Caudate nucleus (tissue), 63 donors: ENCODE measurements at places on chromosomes 2 and 18.
A peak's percentile ranks its signal among the peaks of the same experiment; 100 is the strongest.

GRCh38 chr2:134120733-134121630, 132.9 kb upstream of the MGAT5 start:
- peak; percentile 46 for DNase-seq

DNA sequence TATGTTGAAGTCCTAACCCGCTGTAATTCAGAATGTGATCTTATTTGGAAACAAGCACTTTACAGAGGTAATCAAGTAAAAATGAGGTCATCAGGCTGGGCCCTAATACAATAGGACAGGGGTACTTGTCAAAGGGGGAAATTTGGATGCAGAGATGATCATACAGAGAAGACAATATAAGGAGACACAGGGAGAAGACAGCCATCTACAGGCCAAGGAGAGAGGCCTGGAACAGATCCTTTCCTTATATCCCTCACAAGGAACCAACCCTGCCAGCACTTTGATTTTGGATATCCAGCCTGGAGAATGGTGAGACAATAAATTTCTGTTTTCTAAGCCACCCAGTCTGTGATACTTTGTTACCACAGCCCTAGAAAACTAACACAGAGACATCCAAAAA, 104.3 kb downstream of the METTL4 start:
- no peak for DNase-seq

- no peak for DNase-seq
These were observed 209.9 kb upstream of the TRIB2 start for GRCh38 chr2:12506846-12507245.

GRCh38 chr2:217643789-217644301, 358.9 kb downstream of the TNS1 start:
- no peak for DNase-seq

GRCh38 chr18:36697905-36698304, 130.9 kb downstream of the TPGS2 start:
- DNase-seq: no peak

DNA sequence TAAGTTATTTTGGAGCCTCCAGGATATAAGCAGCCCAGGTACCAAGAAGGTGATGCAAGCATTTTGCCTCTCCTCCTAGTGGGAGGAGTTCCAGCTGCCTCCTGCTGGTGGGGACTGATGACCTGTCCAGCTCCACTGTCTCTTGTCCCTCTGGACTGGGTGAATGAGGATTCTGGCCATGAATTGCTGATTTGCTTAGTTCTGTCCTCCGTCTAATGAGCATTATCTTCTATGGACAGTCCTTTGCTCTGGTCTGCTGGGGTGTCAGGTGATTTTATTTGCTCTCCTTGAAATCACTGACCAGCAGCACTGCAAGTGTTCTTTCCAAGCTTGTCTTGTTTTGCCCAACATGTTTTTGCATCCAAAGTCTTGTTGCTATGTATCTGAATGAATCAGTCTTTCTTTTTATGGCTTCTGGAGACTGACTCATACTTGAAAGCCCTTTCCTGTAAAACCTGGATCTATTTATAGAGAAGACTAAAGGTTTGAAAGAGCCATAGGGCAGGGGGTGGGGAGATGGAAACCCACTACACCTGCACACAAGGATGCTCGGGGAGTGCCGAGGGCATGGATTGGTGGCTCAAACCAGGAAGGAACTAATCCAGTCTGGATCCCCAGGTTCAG, 40.5 kb upstream of the EFHD1 start:
- DNase-seq: no peak

- DNase-seq: no peak
These were observed 58.8 kb downstream of the ST6GAL2 start for GRCh38 chr2:106827158-106827557.

DNA sequence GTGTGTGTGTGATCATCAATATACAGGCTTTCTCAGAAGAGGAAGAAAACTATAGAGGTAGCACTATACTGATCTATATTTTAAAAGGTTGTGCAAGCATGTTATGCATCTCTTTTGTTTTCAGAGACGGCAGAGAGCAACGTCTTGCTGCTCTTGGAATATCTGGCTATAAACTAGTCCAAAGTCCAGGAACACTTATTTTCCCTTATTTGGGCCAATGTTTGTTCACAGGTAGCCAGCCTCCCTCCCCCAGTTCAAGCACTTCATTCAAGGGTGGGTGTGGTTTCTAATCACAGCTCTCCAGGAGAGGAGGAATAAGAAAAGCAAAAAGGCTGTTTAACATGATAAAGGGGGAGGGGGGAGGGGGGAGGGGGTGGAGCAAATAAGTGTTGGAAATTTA, 4.2 kb downstream of the FZD5 start:
- DNase-seq: no peak

GRCh38 chr2:220696280-220696669, 875.8 kb downstream of the EPHA4 start:
- no peak for DNase-seq

DNA sequence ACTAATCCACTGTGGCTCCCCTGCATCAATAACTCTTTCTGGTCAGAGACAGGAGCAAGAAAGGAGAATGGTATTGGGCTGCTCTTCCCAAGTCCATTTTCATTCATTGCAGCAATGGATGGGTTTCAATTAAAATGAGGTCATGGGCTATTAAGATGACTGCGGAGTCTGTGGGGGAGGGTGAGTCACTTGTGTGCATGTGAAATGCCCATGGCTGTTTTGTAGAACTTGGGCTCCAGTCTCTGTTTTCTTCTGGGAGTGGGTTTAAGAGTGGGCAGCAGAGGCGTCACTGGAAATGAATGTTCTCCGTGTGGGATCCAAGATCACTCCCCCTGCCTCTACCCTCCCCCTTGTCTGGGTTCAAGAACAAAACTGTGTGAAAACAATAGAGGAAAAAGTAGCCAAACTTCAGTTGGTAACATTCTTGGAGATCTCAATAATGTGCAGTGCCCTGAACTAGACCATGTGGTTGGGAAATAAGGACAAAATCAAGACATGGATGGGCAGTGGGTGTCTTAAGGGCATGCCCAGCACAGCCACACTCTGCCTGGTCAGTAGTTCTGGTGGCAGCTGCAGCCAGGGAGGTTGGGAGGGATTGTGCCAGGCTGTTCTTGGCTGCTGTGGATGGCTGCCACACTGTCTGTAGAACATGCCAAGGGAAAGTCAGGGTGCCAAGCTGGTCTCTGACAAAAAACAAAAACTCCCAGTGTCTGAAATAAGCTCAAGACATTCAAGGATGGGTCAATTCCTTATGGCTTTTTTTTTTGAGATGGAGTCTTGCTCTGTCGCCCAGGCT, 68.2 kb upstream of the CXCR4 start:
- DNase-seq: peak; percentile 18

DNA sequence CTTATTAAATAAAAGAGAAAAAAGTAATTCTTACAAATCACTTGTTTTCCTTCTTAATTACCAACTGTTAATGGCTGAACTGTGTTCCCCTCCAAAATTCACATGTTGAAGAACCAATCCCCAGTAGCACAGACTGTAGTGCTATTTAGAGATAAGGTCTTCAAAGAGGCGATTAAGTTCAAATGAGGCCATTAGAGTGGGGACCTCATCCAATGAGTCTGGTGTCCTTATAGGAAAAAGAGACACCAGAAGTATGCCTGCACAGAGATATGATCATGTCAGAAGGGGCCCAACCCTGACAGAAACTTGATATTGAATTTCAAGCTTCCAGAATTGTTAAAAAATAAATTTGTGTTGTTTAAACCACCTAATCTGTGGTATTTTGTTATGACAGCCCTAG, 89.8 kb downstream of the MEMO1 start:
- DNase-seq: no peak

- DNase-seq: no peak
These were observed 74.9 kb downstream of the ANTXR1 start for GRCh38 chr2:69087912-69088240.

DNA sequence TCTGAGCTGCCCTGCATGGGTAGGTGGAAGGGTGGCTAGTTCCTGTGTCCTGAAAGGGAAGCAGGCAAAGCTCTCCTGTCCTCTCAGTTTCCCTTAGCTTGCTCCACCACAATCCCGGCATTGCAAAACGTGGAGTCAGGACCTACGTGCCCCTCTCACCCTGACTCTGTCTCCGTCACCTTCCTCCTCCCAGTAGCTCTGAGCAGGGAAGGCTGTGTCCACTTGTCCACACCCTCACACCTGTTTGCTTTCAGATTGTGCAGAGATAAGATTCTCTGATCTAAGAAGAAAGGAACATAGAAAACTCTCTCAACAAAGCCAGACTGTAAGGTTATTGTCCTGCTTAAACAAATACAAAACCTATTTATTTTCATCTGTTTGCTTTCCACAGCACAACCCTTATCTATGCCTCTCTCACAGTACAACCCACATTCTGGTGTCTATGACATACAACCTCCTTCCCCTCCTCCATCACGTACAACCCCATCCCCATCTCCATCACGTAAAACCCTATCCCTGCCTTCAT, 79.0 kb downstream of the ALPK2 start:
- no peak for DNase-seq

- DNase-seq: no peak
These were observed 156.0 kb downstream of the TANC1 start for GRCh38 chr2:159124441-159124911.

GRCh38 chr2:180715044-180715443, 265.4 kb upstream of the UBE2E3 start:
- no peak for DNase-seq

GRCh38 chr2:51011254-51011653, 20.7 kb downstream of the NRXN1 start:
- no peak for DNase-seq

DNA sequence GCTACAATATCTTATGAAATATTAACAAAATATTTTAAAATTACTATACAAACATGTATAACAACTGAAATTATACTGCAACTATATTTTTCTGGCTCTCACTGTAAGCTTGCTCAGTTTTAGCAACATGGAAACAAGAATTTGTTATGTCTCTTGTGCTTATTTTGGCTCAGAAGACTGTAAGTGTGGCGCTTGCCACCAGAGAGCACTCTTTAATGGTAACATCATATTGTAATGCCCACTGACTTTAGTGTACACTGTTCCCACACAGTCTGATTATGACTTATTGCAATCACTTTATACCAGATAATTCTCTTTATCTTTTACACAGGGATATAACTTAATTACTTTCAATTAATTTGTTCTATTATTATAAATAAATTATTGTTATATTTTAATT, 1500.6 kb upstream of the TMEFF2 start:
- no peak for DNase-seq

- DNase-seq: no peak
These were observed 160.8 kb downstream of the FSIP2 start for GRCh38 chr2:185899366-185899765.

GRCh38 chr2:111168528-111169239, 48.0 kb downstream of the BCL2L11 start:
- no peak for DNase-seq

GRCh38 chr2:70391988-70392387, 90.1 kb upstream of the FAM136A start:
- DNase-seq: no peak

GRCh38 chr2:43737097-43737854, 36.6 kb upstream of the DYNC2LI1 start:
- no peak for DNase-seq

DNA sequence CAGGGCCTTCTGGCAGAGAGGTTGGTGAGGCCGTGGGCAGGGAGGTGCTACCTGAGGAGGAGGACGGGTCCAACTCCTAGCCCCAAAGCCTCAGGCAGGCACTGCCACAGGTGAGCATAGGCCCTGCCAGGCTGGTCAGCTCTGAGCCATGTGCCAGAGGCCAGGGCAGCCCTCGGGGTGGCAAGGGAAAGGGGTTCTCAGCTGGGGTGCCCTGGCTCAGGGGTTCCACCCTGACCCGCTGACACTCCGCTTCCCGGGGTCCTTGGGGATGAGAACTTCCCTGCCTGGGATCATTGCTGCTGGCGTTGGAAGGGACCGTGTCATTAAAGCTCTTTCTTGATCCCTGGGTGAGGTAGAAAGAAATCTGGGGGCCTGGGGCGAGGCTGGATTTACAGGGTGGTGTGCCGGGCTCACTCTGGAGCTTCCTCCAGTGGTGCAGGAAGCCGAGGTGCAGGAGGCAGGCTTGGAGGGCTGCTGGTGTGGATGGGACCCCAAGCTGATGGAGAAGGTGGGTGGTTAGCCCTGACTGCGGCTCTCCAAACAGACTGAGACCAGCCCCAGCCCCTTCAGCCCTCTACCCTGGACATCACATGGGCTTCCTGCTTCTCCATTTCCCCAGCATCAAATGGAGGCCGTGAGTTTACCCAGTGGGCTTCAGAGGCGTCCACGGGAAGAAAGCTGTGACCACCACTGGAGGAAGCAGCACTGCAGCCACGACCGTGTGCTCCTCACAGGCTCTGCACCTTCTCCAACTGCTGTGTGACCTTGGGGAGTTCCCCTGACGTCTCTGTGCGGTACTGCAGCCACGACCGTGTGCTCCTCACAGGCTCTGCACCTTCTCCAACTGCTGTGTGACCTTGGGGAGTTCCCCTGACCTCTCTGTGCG, 295.2 kb downstream of the NDUFA10 start:
- DNase-seq: no peak

DNA sequence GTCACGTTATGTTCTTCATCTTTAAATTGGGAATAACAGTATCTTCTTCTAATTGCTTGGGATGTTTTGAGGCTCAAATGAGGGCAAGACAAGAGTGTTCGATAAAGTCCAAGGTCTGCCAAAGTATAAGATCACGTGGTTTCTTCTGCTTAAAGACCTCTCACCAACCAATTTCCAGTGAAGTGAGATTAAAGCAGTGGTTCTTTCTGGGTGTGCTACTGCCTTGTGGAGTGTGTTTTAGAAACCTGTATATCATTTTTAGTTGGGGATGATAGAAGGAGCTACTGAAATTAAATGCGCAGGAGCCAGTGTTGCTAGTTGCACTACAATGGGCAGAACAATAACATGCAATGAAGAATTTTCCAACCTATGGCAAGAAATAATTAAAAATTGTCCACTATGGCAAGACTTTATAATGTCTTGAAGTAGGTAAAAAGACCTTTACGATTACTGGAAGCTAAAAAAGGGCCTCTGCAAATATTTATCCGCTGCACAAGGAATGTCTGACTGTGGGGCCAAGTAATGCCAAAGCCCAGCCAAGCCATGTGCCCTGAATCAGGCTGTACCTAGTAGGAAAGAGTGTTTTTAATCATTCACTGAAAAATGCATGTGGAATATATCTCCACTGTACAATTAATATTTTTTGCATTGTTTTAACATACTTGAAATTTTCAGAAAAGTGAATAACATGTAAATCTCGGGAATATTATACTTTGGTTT, 244.5 kb upstream of the REG3G start:
- DNase-seq: no peak

DNA sequence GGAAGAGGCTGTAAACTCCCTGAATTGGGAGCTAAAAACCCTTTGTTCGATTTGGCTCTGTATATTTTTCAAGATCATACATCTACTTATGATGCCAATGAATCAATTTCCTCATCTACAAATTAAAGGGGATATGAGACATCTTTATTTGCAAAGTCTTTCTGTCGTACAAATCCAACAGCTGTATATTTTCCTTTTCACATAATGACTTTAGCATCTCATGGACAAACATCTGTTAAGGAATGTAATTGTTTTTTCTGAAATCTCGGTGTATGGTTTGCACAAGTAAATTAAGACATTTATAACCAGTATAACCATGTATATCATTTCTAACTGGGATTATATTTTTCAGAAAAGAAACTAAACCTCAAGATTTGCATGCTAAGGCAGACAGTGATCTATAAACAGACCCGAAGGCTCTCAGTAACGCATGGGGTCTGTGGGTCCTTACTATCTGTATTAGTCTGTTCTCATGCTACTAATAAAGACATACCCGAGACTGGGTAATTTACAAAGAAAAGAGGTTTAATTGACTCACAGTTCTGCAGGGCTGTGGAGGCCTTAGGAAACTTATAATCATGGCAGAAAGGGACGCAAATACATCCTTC, 130.8 kb downstream of the SLC8A1 start:
- DNase-seq: no peak
